ENCODE measurements at places on chromosomes 12 and 14.

DNA sequence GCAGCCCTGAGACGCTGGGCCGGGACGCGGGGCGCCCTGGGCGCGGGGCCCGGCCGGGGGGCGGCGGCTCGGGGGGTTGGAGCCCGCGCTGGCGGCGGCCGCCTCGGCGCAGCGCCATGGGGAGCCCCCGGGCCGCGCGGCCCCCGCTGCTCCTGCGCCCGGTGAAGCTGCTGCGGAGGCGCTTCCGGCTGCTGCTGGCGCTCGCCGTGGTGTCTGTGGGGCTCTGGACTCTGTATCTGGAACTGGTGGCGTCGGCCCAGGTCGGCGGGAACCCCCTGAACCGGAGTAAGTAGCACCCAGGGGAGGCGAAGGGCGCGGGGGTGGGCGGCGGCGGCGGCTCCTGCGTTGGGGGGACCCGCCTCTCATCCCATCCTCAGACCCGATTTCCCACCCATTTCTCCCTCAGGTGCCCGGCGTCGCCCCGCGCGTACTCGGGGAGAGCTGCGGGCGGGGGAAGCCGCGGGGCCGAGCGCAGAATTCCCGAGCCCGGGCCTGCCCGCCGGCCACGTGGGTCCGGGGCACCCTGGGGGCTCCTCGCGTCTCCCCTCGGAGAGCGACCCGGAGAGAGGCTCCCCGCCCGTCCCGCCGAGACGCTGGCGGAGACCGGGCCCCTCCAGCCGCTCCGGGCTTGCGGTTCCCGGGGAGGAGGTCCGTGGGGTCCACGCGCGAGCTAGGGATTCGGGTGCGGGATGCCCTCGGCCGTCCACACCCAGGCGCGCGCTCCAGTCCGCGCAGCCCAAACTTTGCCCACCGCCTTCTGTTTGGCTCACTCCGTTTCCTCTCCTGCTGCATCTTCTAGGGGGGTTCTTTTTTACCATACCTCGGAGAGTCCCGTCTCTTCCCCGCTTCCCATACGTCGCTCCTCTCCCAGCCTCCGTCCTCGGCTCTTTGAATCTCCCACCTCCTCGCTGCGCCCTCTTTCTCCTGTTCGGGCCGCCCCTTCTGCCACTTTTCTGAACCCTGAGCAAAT, 807 bp downstream of the B4GALNT3 start:
- DNase-seq, result peak; percentile 47

- peak; percentile 38 for DNase-seq
Observed at GRCh38 chr12:29640589-29641345, 143.0 kb downstream of the TMTC1 start.

DNA sequence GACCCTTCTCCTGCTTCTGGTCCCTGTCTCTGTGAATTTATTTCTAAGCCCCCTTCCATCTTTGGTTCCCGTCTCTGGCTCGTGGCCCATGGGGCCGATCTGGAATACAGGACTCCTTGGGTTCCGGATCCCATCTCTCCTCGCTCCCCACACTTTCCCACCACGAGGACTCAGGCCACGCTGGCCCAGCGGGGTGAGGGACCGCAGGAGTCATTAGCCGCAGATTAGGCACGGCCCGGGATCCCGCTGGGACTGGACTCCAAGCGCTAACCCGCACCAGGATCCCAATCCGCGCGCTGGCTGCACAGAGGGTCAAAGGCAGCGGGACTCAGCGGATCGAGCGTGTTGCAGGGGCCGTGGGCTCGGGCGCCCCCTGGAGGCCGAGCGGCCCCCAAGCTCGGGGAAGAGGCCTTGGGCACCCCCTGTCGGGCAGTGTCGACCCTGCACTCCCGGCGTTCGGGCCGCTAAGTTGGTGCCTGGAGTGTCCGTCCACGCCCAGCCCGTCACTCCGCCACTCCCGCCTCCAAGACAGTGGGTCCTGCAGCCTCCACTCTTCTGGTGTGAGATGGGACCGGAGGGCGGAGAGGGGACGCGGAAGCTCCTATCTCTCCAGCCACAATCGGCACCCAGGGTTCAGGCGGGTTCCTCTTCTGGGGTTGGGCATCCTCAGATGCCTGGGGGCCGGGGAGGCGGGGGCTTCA, 9.5 kb downstream of the SHMT2 start:
- peak; percentile 90 for DNase-seq

- DNase-seq, result no peak
Observed at GRCh38 chr14:72932893-72933292, 6.6 kb downstream of the DCAF4 start.

DNA sequence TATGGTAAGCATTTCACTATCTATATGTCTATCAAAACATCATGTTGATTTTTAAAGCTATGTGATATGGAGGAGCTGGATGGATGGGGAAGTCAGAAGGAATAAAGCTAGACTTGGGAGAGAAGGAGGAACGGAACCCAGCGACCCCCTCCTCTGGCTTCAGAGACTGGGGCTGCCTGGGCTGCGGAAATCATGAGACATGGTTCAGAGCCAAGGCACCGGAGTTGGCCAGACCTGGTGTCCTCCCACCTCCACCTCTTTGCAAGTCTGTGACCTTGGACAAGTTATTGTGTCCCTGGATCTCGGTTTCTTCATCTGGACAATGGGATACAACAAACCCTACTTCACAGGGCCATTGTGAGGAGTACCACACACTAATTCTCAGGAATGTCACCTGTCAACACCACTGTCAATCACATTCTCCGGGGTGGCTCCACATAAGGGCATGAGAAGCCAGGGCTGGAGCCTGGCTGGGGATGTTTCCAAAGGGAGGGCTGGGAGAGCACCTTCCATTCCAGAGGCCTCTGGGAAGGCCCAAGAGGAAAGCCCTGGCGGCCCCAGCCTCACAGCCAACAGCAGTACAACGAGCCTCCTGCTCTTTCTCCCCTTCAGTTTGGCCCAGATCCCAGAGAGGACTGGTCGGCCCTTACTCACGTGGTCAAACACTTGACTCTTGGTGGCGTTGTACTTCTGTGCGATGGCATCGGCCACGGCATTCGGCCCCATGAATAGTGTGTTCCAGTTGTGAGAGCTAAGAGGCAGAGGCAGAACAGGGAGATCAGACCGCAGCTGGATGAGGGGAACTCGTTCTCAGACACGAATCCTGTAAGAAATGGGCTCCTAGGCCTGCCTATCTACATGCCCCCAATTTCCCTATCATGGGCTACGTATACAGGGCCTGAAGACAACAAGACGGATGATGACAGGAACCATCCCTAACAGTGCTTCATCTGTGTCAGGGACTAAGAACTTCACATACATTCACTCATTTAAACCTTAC, 20.7 kb downstream of the RBM19 start:
- DNase-seq, result no peak

DNA sequence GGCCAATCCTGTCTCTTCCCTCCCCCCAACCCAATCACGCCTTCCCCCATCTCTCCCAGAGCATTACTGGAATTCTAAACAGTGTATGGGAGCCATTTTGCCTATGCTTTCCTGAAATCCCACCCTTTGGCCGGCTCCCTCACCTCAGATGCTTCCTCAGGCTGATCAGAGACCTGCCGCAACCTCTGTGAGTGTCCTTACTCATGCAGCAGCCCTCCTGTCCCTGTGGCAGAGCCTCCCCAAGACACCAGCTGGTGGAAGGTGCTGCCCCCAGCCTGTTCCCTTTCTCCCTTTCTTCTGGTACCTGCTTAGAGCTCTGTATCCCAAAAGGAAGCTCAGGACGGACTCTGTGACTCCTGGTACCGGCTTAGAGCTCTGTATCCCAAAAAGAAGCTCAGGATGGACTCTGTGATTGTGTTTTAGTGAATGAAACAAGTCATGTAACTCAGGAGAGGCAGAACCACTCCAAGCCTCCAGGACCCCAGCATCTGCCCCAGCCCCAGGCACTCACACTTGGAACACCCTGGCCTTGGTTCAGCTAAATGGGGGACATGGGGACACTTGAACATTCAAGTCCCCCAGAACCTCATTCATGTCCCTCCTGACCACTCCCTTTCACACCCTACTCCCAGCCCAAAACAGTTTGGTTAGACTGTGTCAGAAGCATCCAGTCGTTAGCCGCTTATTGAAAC, 29.3 kb upstream of the RIN3 start:
- DNase-seq, result no peak

DNA sequence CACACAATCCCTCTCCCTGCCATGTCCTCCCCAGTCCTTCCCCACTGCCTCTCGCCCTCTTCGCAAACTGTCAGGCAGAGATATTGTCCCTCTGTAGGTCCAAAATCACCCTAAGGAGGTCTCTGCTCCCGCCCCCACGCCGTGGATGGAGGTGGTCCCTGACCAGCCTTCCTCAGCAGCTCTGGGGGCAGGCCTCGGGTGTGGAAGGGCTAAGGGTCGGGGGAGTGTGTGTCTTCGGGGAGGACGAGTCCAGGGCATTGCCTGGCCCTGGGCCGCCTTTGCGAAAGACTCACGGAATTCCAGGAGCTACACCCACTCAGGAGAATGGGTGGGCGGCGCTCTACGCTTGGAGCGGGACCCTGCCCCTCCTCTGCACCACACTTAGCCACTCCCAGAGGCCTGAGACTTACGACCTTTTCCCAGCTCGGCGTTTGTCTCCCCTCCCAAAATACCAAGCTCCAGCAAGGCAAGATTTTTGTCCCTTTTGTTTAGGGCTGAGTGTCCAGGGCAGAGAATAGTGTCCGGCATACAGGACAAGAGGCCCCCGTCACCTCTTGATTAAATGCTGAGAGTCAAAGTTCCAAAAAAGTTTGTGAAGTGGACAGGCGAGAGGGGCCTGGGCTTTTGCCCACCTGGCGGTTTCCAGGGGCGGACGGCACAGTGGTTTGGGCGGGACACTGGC, 881 bp downstream of the PYGL start:
- no peak for DNase-seq

DNA sequence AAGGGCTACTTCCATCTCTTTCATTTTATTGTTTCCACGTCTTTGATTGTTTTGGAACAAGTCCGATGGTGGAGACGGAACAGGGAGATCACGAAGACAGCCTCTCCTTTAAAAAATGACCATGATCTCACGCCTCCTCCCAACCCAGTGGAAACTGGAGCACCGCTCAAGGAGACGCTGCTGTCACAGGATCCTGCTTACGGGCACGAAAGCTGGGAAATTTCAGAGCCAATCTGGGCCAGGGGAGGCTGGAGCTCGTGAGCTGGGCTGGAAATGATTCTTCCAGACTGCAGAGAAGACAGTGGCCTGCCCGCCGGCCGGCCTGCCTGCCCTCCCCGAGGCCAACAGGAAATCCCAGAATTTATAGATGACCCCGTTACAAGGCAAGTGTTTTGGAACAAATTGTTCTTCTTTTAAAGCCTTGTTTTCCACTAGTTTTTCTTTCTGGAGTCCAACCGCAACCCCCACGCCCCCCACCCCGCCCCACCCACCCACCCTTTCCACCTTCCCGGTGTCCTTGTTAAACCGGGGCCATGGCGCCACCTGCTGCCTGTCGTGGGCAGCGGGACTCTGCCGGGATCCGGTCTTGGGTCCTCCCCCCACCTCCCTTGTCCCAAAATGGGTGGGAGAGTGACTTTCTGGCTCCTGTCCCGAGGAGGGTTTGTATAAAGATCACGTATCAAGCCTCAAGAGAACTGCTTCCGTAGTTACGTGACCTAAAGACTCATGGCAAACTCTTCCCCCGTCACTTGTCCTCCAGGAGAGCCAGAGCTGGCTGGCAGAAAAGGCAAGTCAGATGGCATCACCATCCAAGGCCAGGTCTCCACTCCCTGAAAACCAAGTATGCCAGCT, 40.3 kb downstream of the MAP1LC3B2 start:
- DNase-seq, result peak; percentile 92

GRCh38 chr12:50581226-50582184, 76.7 kb downstream of the DIP2B start:
- DNase-seq, result no peak

- no peak for DNase-seq
Observed at GRCh38 chr14:32102152-32102787, 25.2 kb downstream of the ARHGAP5 start.

DNA sequence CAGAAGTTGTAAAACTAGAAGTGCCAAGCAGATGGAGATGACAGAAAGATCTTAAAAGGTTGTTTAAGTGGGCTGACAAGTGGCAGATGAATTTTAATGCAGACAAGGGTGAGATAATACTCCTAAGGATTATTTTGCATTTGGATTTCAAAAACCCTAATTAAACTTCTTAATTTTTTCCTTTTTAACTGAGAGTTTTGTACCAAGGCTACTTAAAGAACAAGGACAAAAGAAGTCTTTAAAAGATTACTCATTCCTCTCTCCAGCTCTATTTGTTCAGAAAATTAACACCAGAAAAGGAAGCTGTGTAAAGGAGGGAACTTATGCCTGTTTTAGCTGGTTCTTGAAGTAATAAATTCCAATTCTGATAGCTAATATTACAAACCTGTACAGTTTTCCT, 275.4 kb downstream of the ETNK1 start:
- no peak for DNase-seq

DNA sequence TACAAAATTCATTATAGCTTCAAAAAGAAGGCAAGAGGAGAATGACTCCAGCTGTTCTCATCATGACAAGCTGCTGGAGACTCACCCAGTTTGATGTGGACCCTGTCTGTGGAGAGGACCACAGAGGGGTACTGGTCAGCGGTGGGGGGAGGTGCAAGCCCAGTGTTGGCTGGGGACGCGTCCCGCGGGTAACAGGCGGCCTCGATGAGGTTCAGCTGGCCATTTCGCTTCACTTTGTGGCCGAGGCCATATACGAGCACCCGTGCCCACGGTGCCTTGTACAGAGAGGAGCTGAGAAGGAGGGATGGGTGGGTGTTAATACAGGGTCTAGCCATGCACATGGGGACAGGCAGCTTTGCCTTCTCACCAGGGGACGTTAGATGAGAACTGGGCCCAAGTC, 67.1 kb downstream of the TRAFD1 start:
- no peak for DNase-seq

GRCh38 chr12:18895946-18896345, 158.0 kb downstream of the CAPZA3 start:
- no peak for DNase-seq

- DNase-seq, result no peak
Observed at GRCh38 chr12:29578070-29578469, 80.6 kb upstream of the OVCH1 start.

- DNase-seq, result no peak
Observed at GRCh38 chr14:91229743-91230200, 14.7 kb downstream of the GPR68 start.

GRCh38 chr12:98618952-98619351, 25.5 kb downstream of the SLC25A3 start:
- no peak for DNase-seq

DNA sequence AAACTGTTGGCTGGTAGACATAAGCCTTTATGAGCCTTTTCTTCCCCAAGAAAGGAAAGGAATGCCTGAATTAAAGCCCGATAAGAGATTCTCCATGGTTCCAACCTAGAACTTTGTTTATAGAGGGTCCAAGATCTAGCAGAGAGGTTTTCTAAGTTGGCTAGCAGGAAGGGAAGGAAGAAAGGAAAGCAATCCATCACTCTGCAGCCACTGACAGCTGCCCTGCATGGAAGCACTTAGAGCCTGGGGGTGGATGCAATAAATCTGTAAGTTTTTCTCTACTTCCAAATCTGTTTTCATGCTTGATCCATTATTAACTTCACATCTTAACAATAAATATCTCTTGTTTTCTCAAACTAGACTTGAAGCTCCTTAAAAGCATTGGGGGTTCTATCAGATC, 224.4 kb downstream of the KSR2 start:
- no peak for DNase-seq

- DNase-seq, result no peak
Observed at GRCh38 chr12:93563807-93564538, 8.5 kb upstream of the SOCS2 start.
